HFFc6 (cell line): ENCODE measurements at places on chromosomes 12 and 14.

DNA sequence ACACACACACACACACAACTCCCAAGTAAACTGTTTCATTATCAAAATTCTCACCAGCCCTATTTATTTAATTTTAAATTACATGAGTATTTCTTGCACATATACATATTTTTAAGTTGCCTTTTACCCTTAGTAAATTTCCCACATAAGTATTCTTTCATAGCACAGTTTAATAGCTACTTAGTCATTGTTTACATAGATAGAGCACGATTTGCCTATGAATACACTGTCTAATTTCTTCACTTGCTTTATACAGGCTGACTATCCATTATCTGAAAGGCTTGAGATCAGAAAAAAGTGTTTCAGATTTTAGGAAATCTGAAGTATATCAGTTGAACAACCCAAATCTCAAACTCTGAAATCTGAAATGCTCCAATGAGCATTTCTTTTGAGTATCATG lies 30.9 kb downstream of the NIN start:
- DNase-seq = peak; percentile 64

DNA sequence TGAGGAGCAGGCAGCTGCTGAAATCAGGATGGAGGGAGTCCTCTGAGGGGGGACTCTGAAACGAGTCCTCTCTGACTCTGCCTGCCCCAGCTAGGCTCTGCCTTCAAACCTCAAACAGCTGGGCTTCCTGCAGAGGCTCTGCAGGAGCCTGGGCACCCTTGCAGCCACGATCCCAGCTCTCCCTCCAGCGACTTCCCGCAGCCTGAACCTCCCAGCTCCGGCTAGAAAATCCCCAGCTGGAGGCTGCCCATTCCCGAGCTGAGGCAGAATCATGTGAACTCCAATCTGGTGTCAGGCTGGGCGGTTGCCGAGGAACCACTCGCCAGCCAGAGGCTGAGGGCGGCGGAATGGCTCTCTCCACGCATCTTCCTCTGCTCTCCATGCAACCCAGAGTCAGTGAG lies at the start of gene GPR68:
Gene GPR68 (minus strand): TSS at position 204 of the 401 bp plus-strand sequence. CDS start 9,654 bp downstream, outside the sequence.
- peak; percentile 65 for DNase-seq

DNA sequence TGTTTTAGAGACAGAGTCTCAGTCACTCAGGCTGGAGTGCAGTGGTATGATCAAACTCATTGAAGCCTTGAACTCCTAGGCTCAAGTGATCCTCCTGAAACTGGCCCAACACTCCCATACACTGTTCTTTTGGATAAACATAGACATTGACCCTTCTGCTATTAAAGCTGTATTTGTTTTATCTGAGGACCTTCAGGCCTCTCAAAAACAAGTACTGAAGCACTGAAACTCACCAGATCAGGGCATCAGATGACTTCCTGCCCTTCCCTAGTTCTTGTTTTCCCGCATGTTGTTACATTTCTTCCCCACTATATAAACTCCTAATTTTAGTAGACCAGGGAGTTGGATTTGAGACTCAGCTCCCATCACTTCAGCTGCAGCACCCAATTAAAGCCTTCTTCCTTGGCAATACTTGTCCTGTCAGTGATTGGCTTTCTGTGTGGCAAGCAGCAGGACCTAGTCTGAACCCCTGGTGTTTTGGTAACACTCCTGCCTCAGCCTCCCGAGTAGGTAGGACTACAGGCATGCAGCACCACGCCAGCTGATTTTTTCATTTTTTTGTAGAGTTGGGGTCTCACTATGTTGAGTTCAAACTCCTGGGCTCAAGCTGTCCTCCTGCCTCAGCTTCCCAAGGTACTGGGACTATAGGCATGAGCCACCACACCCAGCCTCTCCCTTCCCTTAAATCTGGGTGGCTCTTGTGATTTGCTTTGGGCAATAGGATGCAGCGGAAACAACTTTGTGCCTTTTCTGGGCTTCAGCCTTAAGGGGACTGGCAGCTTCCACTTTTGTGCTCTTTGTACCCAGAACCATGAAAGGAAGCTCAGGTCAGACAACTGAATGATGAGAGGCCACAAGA lies 12.5 kb upstream of the IFT81 start:
- no peak for DNase-seq

DNA sequence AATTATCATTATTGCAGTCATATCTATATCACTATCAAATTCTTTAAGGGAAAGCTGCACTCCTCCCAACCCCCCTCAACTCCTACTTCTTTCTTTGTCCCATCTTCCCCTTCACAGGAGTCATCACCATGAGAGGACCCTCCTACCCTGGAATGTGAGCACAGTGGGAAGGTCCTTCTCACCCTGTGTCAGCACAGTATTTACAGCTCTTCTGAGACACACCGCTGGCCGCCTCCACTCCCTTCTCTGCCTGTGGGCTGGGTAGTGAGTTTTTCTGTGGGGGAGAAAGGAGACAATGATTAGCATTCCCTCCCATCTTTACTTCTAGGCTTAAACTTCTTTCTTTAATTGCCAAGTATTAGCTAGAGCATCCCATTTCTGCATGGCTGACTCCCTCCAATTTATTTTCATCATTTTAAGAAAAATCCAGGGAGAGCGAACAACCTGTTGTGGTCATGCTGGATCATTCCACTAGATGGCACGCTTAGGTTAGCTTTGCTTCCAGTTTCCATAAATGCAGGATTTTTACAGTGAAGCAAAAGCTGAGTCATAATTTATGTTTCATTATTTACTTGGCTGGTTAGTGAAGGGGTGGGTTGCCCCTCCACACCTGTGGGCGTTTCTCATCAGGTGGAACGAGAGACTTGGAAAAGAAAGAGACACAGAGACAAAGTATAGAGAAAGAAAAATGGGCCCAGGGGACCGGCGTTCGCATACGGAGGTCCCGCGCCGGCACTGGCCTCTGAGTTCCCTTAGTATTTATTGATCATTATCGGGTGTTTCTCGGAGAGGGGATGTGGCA lies 188.5 kb downstream of the ALX1 start:
- peak; percentile 45 for DNase-seq

DNA sequence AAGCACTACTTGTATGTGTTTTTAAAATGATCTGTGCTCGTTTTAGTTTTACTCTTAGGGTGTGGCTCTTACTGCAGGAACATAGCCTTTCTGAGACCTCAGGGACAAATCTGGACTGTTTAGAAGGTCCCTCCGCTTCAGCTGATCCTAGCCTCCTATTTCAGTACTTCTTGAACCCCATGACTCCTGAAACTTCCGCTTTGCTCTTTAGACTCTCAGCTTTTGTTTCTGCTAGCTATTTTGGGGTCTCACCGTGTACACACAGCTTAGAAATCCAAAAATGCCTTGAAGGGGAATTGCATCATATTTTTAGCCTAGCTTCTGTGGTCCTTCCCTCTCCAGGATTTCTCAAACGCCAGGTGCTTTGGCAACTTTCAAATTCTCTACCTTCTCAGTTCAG lies 8.3 kb downstream of the OR11G2 start:
- no peak for DNase-seq

GRCh38 chr12:92437452-92437851 lies 265.3 kb upstream of the PLEKHG7 start:
- DNase-seq = no peak

DNA sequence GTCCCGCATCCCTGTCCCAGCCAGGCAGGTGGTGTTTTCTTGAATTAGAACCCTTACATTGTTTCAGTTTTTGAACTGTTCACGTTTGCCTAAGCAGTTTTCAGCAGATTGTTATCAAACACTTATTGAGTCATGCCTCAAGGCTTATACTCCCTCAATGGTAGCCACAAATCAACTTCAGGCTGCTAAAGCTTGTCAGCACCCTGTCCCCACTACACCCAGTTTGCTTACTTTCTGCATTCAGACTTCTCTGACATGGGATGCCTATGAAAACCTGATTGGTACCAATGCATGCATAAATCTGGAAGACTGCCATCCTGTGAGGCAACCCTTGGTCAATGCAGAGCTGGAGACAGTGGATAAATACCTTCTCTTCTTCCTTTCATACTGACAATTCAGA lies 225.4 kb downstream of the BTG1 start:
- peak; percentile 19 for DNase-seq

DNA sequence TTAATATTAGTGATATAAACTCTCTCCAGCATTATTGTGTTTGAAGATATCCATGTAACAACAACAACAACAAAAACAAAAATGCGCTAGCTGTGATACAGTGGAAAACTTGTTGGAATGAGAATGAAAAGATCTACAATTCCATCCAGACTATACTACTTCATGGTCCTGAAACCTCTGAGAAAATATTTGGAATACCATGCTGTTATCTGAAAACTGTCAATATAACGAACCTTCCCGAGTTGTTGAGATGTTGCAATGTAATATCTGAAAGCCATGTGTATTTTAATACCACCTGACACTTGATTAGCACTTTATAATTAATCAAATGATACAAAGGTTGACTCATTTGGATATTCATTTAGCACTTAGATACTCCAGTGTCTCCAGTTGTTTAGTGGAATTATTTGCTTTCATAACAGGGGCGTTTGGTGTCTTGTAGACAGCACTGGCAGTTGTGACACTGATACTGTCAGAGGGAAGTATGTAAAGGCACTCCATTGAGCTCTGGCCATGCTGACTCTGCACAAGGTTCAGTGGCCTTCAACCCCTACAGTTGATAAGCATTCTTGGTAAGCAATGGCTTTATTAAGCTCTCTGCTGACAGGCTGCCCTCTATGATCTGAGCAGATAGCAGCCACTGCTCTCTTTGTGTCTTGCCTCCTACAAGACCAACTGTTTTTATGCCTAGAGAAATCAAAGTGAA lies 447.1 kb upstream of the SEL1L start:
- DNase-seq = no peak

DNA sequence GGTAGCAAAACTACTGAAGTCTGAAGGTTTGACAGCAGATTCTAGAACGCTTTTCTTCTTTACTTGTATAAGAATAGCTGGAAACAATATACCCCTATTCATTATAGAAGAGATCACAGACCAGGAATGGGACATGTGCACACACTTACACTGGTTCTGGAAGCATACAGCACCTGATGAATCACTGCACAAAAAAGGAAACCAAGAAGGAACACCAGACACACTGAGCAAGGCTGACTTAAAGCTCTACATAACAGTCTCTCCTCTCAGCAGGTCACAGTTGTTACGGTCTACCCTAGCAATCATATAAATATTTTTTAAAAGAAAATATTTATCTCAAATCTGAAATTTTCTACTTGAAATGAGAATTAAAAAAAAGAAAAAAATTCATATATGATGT lies 13.5 kb downstream of the ATP2B1 start:
- DNase-seq = peak; percentile 55

- no peak for DNase-seq
Observed at GRCh38 chr12:8127138-8127537, 3.7 kb downstream of the CLEC4A start.

DNA sequence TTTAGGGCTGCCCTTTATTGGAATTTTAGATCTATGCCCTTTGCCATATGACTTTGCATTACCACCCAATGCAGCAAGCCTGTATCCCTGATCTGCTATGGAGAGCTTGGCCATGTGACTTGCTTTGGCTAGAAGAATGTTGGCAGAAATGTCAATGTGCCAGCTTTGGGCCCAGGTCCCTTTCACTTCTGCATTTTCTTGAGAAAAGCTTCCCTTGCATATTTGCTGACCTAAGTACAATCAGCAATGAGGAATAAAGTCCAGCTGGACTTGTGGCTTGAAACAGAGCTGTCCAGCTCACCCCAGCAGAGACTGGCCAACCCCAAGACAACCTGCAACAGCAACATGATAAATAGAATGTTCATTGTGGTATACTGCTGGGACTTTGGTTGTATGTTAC lies 135.9 kb downstream of the PAH start:
- no peak for DNase-seq

DNA sequence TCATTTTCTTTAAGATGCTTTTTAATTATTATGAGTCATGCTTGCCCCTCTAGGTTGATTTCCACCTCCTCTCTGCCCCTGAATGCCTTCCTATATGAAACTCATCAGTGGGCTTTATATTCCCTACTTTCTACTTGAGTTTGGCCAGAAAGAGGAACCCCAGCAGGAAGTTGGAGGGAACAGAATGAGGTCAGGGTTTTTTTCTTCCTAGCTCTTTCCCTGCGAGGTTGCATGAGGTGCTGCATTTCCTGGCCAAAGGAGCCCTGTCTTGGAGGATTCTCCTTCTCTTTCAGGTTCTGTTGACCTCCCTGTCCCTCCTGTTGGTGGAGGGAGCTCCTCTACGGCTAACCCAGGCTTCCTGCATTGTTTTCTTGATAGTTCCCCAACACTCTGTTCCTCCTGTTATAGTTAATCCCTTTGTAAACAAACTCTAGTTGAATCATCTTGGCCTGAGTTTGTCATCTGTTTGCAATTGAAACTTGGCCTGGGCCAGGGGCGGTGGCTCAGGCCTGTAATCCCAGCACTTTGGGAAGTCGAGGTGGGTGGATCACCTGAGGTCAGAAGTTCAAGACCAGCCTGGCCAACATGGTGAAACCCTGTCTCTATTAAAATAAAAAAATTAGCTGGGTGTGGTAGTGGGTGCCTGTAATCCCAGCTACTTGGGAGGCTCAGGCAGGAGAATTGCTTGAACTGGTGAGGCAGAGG lies 15.3 kb upstream of the SPIC start:
- peak; percentile 8 for DNase-seq

DNA sequence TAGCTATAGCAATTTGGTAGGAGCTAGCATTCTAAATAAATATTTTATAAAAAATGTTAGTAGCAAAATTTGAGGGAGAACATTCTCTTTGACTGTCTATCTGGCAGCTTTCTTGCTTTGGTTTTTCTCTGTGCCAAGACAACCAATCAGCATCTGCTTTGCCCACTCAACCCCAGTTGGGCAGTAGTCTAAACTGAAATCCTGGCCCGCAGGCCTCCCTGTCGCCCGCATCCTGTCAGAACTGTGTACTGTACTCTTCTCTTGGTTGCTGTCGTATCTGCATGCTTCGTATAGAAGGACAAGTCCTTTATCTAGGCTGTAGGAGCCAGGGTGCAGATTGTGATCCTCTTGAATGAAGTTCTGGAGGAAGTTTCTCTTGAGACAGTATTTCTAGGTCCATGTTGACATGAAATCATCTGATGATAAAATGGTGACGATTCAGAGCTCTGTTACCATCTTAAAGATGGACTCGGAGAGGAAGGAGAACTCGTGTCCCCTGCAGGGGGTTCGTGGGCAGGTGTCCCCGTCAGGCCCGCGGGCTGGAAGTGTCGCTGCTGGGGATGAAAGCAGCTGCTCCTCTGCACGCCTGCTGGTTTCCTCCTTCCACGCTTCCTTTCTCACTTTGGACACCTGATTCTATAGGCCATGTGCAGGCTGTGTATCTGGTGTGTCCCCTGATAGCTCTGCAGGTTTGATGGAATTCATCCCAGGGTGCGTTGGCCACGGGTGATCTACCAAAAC lies 34.6 kb downstream of the XRCC3 start:
- DNase-seq = no peak

- DNase-seq = peak; percentile 85
Observed at GRCh38 chr12:101021911-101022388, 188.1 kb downstream of the SLC5A8 start.

DNA sequence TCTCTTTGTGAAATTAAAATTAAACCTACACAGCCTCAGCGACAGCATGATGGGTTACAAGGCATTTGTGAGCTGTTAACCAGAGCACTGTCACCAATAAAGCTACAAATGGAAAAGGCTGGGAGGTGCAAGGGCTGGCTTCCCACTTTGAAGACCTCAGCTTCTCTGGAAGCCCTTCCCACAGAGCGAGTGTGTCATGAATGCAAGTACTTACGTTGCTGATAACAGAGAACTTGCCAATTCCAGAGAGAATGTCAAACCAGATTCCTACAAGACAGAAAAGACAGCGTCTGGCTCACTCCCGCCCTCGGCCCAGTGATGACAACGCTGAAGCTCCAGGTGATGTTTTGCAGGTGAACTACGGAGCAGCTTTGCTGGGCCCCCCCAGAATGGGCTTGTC lies 145.8 kb downstream of the NTF3 start:
- DNase-seq = no peak

- no peak for DNase-seq
Observed at GRCh38 chr14:22491683-22492621, 97.1 kb downstream of the DAD1 start.

GRCh38 chr14:28867571-28867970 lies 101.0 kb downstream of the FOXG1 start:
- DNase-seq = no peak
